Activated CD4-positive, alpha-beta T cell treated with anti-CD3 and anti-CD28 coated beads for 36 hours (primary cell): ENCODE measurements at places on chromosomes 7 and 10.
A peak's percentile ranks its signal among the peaks of the same experiment; 100 is the strongest.

GRCh38 chr7:117715784-117716445 is 157.3 kb downstream of the CTTNBP2 start:
- peaks cover 3% of the 10 kb centered on the region for H3K27me3 ChIP-seq
- no peaks in the 10 kb centered on the region for H3K36me3 ChIP-seq
- DNase-seq: peak; percentile 25
- H3K4me3 ChIP-seq: no peak overlapping the region

DNA sequence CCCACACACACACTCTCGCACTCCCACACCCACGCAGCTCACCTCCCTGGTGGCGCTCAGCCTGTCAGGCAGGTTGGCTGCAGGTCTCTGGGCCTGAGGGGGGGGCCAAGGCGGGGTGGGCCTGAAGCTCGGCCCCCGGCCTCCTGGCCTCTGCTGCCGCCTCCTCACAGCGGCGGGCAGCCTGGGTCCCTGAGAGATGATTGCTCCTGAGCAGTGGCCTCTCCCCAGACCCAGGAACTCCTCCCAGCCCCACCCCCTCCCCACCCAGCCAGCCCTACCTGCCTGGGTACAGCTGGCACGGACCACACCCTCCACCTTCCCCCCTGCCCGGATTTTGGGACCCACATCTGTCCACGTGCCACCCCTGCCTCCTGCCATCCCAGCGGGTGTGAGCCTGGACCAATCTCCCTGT is 4.6 kb upstream of the TMEM184A start:
- no peak overlapping the region for H3K4me3 ChIP-seq
- no peaks in the 10 kb centered on the region for H3K4me1 ChIP-seq
- H3K27ac ChIP-seq: no peak overlapping the region
- H3K27me3 ChIP-seq: no peaks in the 10 kb centered on the region
- H3K36me3 ChIP-seq: peaks cover 8% of the 10 kb centered on the region

GRCh38 chr10:131249955-131250344 is 61.6 kb downstream of the TCERG1L start:
- no peak overlapping the region for H3K4me3 ChIP-seq
- no peaks in the 10 kb centered on the region for H3K4me1 ChIP-seq
- no peak overlapping the region for H3K27ac ChIP-seq
- no peaks in the 10 kb centered on the region for H3K36me3 ChIP-seq
- no peak for DNase-seq

- H3K4me3 ChIP-seq: no peak overlapping the region
- peaks cover 11% of the 10 kb centered on the region for H3K36me3 ChIP-seq
- peaks cover 6% of the 10 kb centered on the region for H3K4me1 ChIP-seq
Observed at GRCh38 chr10:123035467-123036086, 26.8 kb downstream of the ACADSB start.

DNA sequence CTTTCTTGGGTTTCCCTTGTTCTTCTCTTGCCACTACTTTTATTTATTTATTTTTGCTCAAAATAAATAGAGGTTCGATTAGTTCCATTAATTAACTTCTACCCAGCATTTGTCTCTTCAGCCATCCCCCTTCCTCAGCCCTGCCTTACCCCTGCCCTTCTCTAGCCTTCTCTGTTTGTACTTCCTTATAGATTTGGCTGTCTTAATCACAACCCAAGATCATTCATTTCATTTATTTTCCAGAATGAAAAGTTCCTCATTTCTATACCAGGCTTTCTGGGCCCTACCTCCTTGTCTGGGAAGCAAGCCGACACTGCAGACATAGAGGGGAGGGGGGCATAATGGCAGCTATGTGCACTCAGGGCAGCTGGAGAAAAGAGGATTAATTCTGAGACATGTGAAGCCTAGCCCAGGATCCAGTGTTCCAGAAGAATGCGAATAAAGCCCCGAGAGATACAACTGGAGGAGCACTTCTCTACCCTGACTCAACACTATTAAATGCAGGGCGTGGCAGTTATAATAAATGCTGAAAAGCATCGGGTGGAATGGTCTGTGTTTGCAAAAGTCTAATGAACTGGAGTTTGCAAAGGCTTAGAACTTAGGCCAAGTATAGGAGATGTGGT is 6.4 kb upstream of the PDCD4 start:
- H3K36me3 ChIP-seq: peaks cover 9% of the 10 kb centered on the region
- DNase-seq: no peak
- H3K27me3 ChIP-seq: no peaks in the 10 kb centered on the region
- H3K4me1 ChIP-seq: peaks cover 97% of the 10 kb centered on the region
- H3K4me3 ChIP-seq: peak overlapping the region; percentile 72

DNA sequence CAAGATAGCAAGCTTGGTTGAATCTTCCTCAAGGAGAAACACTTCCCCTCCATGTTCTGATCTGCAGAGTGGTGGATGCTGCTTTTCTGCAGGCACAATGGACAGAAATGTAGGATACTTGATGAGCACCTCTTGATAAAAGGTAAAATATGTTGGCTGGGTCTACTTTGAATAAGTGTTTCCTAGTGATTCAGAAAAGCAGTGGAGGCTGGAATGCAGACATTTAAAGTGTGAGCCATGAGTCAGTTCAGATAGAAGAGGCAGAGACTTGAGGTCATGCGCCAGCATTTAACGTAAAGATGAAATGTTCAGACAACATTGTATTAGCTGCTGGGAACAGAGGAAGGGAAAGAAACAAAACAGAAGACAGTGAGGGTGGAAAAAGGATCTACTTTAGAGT is 403.1 kb downstream of the ADRA2A start:
- no peak overlapping the region for H3K27ac ChIP-seq
- no peaks in the 10 kb centered on the region for H3K4me1 ChIP-seq
- H3K27me3 ChIP-seq: peaks cover 2% of the 10 kb centered on the region
- H3K4me3 ChIP-seq: no peak overlapping the region
- H3K36me3 ChIP-seq: no peaks in the 10 kb centered on the region
- DNase-seq: no peak

GRCh38 chr7:139538881-139539635 is 15.6 kb downstream of the CLEC2L start:
- DNase-seq: no peak
- no peaks in the 10 kb centered on the region for H3K4me1 ChIP-seq
- no peaks in the 10 kb centered on the region for H3K27me3 ChIP-seq
- H3K4me3 ChIP-seq: no peak overlapping the region
- no peaks in the 10 kb centered on the region for H3K36me3 ChIP-seq
- H3K27ac ChIP-seq: no peak overlapping the region

- no peaks in the 10 kb centered on the region for H3K4me1 ChIP-seq
- DNase-seq: no peak
- H3K27ac ChIP-seq: no peak overlapping the region
- H3K27me3 ChIP-seq: no peaks in the 10 kb centered on the region
- no peak overlapping the region for H3K4me3 ChIP-seq
- peaks cover 12% of the 10 kb centered on the region for H3K36me3 ChIP-seq
Observed at GRCh38 chr10:125795128-125795527, 19.5 kb upstream of the MMP21 start.

DNA sequence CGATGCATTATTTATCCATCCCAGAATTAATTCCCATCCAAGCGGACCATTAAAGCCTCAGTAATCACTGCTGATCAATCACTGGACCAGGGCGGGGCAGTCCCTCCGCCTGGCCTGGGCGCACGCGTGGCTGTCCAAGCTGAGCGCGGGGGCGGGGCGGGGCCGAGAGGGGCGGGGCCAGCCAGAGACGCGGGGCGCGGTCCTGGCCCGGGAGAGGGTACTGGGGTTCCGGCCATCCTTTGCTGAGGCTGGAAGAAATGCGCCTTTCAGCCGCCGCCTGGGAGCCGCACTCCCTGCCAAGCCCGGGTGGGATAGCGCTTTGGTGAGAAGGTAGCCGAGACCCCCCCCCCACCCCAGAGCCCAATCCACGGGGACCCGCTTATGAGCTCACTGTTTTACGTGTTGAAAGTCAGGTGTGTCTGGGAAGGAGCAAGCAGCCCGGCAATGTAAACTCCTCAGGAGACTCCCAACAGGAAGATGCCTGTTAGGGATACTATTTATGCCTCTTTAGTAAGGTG is at the start of gene ARHGAP22:
ARHGAP22 (minus strand) TSS at position 83 of the 518 bp plus-strand sequence. CDS start 277 bp downstream, outside the sequence.
- DNase-seq: peak; percentile 28
- H3K27me3 ChIP-seq: peaks cover 36% of the 10 kb centered on the region
- no peak within 1 kb of the TSS for H3K4me3 ChIP-seq
- no peaks in the 10 kb centered on the region for H3K36me3 ChIP-seq
- H3K27ac ChIP-seq: no peak within 1 kb of the TSS
- H3K4me1 ChIP-seq: peaks cover 6% of the 10 kb centered on the region

DNA sequence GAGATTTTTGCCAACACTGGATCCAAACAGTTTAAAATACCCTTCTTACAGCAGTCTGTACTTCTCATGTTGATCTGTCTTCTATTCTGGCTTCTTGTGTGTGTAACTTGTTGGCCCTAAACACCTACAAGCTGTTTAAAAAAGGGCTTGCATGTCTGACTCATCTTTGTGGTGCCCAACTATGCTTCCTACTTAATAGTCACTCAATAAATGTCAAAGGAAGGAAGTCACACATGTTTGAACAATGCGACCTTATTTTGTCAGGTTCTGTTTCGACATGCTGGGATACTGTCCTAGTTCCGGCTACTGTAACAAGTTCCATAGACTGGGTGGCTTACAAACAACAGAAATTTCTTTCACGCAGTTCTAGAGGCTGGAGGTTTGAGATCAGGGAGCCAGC is 9.4 kb upstream of the GRK5 start:
- H3K27me3 ChIP-seq: no peaks in the 10 kb centered on the region
- H3K4me3 ChIP-seq: no peak overlapping the region
- H3K4me1 ChIP-seq: peaks cover 13% of the 10 kb centered on the region
- H3K36me3 ChIP-seq: no peaks in the 10 kb centered on the region
- DNase-seq: no peak
- peak overlapping the region; percentile 29 for H3K27ac ChIP-seq

- peaks cover 68% of the 10 kb centered on the region for H3K4me1 ChIP-seq
- H3K27ac ChIP-seq: peak overlapping the region; percentile 76
- DNase-seq: peak; percentile 57
Observed at GRCh38 chr10:72242675-72243074, 26.6 kb upstream of the ASCC1 start.

GRCh38 chr10:101744267-101744666 is 31.6 kb downstream of the FGF8 start:
- no peak overlapping the region for H3K27ac ChIP-seq
- H3K36me3 ChIP-seq: no peaks in the 10 kb centered on the region
- no peaks in the 10 kb centered on the region for H3K4me1 ChIP-seq
- H3K4me3 ChIP-seq: no peak overlapping the region

GRCh38 chr7:99095698-99096097 is 48.2 kb downstream of the SMURF1 start:
- no peak overlapping the region for H3K4me3 ChIP-seq
- H3K27ac ChIP-seq: no peak overlapping the region

DNA sequence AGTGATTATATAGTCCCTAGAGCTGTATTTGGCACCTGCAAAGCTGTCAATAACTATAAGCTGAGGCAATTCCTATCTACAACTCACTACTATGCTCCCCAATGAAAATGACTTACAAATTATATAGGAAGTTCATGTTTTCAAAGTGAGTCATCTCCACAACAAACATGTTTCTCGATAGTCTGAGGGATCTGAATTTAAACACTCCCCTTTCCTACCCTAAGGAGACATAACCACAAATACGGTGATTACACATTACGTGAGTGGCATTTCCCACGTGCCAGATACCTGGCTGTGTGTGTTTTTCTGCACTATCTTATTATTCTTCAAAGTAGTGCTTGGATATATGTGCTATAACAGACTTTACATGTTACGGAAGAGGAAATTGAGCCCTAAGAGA is 122.5 kb upstream of the C1QL3 start:
- no peak overlapping the region for H3K27ac ChIP-seq
- H3K36me3 ChIP-seq: no peaks in the 10 kb centered on the region
- peaks cover 14% of the 10 kb centered on the region for H3K4me1 ChIP-seq
- H3K4me3 ChIP-seq: no peak overlapping the region

DNA sequence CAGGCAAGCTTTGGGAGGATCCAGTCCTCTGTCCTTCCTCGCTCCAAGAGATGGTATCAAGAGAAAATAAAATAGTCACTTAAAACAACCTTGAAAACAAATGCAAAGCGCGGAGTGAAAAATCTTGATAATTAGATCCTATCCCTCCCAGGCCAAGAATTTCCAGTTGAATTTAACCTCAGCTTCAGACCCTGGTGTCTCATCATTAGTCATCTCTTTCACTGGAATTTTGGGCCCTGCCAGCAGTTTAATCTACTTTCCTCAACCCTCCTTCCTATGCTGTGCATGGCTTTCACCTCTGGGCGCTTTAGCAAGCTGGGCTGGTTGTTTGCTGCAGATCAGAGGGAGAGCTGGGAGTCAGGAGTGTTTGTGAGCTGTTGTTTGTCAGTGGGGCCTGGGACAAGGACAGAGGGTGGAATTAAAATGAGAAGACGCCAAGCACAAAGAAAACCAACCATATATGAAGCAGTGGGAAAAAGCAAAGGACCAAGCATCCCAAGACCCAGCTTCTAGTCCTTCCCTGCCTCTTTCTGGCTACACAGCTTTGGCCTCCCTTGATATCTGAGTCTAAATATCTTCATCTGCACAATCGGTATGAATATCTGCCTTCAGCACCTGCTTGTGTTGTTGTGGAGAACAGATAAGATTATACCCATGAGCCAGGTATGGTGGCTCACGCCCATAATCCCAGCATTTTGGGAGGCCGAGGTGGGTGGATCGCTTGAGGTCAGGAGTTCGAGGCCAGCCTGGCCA is 13.5 kb downstream of the MYOF start:
- H3K27ac ChIP-seq: no peak overlapping the region
- no peak overlapping the region for H3K4me3 ChIP-seq
- no peaks in the 10 kb centered on the region for H3K27me3 ChIP-seq
- DNase-seq: no peak

DNA sequence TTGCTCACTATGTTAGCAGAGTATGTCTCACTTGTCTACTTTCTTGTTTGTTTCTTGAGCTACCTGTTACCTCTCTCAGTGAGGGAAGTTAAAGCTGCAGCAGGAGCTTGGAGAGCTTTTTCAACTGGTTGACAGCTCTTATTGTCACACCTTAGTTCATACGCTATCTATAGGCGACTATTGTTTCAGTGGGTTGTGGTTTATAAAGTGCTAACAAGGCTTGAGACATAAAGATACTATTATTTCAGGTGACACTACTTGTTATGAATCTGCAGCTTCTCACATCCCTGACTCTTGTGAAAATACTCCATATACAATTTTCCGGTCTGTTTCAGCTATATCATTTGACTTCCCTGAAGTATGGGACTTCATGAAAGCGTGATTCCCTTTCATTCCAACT is 167.4 kb downstream of the CSTF2T start:
- no peak for DNase-seq
- H3K27ac ChIP-seq: no peak overlapping the region
- no peak overlapping the region for H3K4me3 ChIP-seq
- no peaks in the 10 kb centered on the region for H3K4me1 ChIP-seq
- H3K27me3 ChIP-seq: no peaks in the 10 kb centered on the region

DNA sequence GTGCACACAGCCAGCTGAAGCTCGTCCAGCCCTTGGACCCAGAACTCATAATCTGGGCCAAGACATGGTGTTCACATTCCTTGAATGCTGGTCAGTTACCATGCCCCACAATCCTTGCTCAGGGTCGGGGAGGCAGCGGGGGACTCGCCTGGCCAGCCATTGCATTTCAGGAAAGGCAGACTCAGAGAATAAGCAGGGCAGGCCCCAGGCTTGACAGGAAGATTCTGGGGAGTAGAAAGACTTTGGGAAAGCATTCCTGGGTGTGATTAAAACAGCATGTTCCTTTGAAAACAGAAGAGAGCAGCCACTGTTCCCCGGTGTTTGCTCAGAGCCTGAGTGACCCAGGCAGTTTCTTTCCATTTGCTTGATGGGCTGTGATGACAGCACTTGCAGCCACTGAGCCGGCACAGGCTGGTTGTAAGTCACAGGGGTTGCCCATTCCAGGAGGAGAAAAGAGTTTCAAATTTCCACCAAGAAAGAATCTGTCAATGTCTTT is 473.7 kb downstream of the TYW1 start:
- no peaks in the 10 kb centered on the region for H3K36me3 ChIP-seq
- peaks cover 6% of the 10 kb centered on the region for H3K27me3 ChIP-seq
- no peaks in the 10 kb centered on the region for H3K4me1 ChIP-seq
- no peak for DNase-seq
